GM13976 (cell line): ENCODE measurements at places on chromosomes 1 and 21.

DNA sequence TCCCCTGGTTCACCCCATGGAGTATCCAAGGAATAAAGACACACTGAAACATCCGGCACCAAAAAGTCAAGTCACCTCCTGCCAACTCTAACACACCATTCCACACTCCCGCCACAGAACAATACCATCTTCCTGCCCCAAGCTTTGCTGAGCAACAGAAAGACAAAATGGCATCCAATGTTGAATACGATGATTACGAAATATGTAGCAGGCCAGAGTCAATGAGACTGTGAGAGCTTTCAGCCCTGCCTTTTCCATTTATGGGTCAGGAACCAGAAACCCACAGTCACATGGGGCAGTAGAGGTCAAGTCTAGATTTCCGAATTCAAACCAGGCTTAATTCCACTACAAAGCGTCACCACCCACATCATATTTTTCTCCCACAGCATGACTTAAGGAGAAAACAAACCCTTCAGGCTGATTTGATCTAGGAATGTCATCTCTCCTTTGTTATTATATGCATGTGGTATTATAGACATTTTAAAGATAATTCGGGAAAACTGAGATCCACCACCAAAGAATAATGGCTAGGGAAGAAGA lies 249.8 kb downstream of the SETD4 start:
- no peak for DNase-seq

- no peak for DNase-seq
Measured at GRCh38 chr1:4408380-4408779, 246.0 kb upstream of the AJAP1 start.

GRCh38 chr1:4161366-4162006 lies 261.4 kb upstream of the C1orf174 start:
- DNase-seq = no peak

DNA sequence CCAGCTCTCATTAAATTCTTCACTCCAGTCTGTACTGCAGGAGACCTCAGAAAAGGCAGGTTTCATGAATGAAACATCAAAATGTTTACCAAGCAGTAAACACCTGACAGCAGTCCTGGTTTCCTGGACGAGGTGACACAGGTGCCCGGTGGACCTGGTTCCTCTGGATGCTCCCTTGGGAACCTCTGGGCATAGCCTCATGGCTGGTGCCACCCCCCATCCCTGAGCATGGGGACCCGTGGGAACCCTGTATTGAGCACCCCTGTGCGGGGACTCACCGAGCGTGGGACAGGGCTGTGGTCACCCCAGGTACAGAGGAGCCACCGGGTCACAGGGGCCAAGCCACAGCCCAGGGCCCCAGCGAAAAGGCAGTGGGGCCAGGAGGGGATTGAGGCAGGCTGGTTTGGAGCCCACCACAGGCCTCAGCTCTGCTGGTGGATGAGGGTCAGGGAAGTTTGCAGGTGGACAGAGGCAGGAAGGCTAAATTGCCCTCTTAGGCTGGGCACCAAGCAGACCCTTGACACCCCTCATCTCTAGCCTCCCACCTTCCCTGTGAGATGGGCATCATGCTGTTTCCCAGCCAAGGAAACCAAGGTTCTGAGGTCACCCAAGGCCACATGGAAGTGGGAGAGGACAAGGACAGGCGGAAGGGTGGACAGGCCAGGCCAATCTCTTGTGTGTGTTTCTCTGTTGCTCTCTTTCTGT lies 158.4 kb downstream of the PTPRU start:
- DNase-seq = no peak

DNA sequence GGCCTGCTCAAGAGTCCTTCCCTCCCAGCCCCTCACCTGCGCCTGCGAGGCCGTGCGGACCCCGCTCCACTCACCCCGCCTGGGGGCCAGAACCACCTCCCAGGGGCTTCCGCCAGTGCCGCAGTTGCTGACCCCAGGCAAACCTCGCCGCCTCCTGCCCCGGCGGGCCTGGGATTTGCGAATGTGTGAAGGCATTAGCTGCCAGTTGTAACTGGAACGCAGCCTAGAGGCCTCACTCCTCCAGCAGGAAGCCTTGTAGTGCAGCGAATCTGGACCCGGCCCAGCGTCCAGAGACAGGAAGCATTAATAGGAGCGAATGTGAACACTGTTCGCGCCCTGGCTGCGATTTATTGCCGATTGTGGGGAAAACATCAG lies 140.9 kb upstream of the ARHGEF16 start:
- DNase-seq = no peak

DNA sequence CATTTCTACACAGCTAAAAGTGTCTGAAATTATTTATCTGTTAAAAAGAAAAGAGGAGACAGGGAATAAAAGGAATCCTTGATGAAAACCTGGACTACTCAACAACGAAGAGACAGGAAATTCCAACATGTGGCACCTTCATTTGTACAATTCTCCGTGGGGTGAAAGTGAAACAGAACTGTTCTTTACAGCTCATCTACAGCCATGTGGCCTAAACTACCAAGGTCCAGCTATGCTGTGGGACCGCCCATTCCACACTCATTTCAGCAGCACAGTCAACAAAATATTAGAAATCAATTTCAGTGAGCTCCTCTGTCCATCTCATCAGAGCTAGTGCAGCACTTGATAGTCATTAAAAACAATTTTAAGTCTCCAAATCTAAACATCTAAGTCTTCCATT lies 44.0 kb downstream of the UBR4 start:
- DNase-seq = peak; percentile 18

DNA sequence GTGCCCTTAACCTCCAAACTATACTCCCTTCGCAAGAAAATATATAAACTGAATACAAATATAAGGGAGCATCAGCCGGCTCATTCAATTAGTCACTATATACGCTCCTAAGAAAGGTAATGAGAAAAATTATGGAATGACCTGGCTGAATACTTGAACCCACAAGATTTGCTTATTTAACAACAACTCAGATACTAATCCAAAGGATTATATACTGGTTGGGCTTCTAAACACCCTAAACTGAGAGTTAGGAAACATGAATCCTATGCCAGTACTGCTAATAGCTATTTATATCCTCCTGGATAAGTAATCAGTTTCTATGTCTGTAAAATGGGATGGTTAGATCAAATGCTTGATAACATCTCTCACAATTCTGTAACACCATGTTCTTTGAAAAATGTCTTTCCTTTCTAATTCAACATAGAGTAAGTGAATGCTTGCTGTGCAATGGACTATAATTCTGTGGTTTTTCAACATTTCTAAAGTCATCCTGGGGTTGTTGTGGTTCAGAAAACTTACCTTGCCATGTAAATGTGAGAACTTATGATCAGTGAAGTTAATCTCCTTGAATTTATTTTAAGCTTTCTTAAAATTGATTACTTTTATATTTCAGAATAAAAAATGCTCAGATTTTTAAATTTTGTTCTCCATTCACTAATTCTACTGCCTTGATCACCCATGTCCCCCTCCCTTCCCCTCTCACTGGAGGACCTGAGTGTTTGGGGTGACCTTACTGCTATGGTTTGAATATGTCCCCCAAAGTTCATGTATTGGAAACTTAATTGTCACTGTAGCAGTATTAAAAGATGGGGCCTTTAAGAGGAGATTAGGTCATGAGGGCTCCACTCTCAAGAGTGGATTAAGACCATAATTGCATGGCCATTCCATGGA lies 14.5 kb downstream of the DUSP10 start:
- DNase-seq = no peak

- DNase-seq = no peak
Measured at GRCh38 chr1:221736714-221737113, 5.2 kb downstream of the DUSP10 start.

DNA sequence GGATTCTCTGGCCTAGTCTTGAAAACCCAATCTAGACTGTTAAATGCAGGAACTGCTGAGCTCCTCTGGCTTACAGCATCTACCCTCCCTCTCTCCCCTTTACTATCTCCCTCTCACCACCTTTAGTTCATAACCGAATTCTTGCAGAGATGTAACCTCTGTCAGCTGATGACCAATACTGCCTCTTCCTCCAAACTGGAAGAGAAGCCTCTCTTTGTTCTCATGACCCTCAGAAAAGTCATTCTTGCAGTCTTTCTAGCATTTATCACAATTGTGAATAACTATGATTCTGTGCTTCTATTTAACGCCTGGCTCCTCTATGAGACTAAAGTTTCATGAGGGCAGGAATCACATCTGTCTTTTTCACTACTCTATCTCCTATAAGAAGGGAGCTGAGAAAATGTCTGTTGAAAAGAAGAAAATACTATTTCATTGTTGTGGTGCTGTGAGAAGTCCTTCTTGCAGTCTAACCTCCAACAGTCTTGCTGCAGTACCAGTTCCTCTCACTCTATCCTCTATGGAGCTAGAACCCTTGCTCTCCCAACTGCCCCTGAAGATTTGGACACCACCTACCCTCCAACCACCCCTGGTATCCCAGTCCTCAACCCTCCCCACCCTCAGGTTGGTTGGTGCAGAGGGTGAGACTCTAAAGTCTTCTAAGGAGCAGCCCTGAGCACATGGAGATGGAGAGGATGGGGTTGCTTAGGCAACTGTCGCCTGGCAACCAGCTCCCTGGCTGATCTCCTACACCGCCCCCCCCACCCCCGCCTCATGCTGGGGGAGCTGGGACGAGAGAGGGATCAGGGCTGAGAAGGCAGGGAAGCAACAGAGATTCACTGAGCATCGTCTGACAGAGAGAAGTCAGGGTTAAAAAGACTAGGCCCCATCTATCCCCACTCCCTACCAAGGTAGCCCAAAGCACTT lies 13.9 kb downstream of the MEF2D start:
- DNase-seq = no peak

- no peak for DNase-seq
Measured at GRCh38 chr1:235049217-235049616, 79.4 kb downstream of the TOMM20 start.

DNA sequence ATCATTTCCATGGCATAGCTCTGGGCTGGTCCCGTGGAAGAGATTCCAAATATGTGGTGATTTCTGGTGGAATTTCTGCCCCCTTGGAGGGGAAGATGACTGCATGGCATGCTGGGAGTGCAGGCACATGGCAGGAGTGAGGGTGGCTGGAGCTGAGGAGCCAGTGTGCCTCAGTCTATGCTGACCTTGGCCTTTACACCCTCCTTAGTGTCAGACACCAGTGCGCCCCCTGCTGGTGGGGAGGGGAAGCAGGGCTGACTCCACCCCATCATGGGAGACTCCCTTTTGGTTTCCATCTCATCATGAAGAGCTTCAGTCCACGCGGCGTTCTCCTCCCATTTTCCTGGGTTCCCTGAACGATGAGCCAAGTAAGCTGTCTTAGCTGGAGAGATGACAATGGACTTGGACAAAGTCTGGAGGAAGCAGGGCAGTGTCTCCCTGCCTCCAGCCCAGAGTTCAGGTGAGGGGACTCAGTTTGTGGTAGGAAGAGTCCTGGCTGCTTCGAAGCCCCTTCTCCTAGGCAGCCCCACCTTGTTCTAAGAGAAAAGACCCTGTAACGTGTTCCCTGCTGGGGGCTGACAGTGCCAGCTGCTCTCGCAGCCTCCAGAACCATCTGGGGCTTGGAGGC lies 10.3 kb downstream of the ALX3 start:
- DNase-seq = peak; percentile 84

DNA sequence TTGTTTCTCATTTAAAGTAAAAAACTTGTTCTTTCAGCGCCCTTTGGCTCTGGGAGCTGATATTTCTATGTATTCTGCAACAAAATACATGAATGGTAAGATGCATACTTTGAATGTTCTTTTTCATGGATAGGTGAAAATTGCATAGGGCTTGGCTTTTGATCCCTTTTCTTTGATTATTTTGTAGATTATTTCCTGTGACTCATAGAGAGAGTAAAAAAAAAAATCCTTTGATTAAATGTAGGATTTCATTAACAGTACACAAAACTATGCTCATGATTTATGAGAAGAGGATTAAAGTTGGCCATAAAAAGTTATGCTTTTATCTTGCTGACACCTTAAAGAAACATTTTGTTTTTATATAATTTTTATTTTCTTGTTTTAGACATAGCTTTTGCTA lies 18.7 kb downstream of the CTH start:
- no peak for DNase-seq

DNA sequence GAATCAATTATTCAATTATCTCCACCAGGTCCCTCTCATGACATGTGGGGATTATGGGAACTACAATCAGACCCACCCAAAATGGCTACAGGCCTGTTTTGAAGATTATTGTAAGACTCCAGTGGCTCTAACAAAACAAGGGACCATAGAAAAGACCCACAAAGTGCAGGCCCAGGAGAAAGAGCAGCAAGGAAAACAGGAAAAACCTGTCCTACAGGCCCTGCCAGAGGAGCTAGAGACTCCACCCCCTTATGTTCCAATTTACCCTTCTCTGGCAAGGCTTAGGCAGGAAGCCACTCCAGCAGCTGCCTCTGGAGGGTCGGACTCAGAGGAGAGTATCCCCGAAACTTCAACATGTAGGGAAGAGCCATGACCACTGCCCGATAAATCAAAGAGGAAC lies 96.5 kb downstream of the LIPI start:
- DNase-seq = no peak

GRCh38 chr1:227947676-227948492 lies at the start of gene WNT9A:
WNT9A (minus strand) TSS chr1:227947932; CDS start chr1:227947887, 45 bp downstream.
- DNase-seq = peak; percentile 82

- no peak for DNase-seq
Measured at GRCh38 chr1:70264839-70265238, 43.7 kb downstream of the SRSF11 start.

- DNase-seq = no peak
Measured at GRCh38 chr21:42122808-42123207, 51.7 kb downstream of the UMODL1 start.

DNA sequence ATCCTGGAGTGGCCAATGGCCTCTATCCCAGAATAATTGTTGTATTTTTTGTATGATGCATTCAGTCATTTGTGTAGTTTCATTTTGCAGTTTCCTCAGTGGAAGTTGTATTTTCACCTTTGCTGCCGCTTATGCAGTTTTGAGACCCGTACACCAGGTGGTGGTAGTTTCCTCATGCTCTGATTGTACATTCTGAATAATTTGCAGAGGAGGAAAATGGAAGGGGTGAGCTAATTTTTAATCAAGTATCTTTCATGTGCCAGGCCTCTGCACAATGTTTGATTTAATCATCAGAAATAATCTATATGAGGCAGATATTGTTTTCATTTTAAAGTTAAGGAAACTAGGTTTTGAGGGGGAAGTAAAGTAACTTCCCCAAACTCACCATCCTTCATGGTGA lies 29.5 kb downstream of the HLX start:
- DNase-seq = peak; percentile 14

DNA sequence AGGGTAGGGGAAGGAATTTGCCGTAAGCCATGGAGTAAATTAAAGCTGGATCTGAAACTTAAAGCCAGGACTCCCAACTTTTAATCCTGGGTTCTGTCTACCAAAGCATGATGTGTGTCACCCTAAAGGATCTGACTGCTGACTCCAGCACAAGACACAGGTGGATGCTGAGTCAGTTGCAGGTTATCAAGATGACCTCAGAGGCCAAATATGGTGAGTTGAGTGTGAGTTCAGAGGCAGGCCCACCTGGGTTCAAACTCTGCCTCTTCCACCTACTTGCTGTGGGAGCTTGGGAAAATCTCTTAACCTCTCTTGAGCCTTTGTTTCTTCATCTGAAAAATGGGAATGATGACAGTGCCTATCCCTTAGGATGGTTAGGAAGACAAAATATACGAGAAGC lies 16.7 kb upstream of the LDLRAP1 start:
- no peak for DNase-seq
